GM03348 (cell line): ENCODE measurements at places on chromosomes 7 and 10.

DNA sequence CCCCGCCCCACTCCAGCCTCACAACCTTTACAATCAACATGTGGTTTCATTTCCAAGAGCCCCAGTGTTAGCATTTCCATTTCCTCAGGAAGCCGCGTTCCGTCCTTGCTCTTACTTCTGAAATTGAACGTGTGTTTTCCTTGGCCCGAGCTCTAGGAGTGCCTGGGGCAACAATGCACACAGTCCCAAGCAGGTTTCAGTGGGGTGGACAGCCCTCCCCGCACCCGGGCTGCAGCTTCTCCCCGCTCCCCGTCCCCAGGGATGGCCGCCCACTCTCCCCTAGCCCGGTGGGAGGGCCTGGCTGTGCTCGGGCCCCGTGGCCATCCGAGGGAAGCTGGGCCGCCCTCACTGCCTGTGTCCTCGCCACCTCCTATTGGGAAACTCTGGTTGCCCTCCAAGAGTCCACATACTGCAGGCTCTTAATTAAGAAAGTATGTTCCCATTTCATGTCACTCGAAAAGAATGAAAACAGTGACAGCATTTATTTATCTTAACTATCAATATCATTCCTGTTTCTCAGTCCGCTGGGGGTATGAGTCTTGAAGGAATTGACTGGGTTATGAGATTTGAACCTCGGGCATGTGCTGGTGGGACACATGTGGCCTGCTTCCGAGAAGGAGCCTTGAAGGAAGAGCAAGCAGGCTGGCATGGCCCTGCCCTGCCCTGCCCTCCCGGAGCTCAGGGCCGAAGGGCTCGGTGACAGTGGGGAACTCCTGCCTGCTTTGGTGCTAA is 163.8 kb downstream of the GRK5 start:
- DNase-seq, result peak; percentile 96

- DNase-seq, result no peak
These were observed 3.5 kb downstream of the RAMP3 start for GRCh38 chr7:45161138-45161537.

DNA sequence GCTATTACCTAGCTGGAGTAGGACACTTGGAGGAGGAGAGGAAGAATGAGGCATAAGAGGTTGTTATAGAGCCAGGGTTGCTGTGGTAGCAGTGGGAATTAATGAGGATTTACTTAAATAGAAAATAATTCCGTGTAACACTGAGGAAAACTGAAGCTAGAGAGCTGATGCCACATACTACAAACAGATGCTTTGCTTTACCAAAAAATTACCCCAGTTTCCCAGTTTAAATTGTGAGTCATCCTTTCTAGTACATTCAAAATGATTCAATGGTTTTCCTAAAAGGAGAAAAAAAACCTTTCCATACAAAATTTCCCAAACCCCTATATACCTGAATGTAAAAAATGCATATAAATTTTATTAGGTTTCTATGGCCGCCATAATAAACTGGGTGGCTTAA is 58.3 kb downstream of the ZNF518A start:
- DNase-seq, result no peak

GRCh38 chr10:121648493-121648892 is 50.2 kb upstream of the FGFR2 start:
- DNase-seq, result no peak

DNA sequence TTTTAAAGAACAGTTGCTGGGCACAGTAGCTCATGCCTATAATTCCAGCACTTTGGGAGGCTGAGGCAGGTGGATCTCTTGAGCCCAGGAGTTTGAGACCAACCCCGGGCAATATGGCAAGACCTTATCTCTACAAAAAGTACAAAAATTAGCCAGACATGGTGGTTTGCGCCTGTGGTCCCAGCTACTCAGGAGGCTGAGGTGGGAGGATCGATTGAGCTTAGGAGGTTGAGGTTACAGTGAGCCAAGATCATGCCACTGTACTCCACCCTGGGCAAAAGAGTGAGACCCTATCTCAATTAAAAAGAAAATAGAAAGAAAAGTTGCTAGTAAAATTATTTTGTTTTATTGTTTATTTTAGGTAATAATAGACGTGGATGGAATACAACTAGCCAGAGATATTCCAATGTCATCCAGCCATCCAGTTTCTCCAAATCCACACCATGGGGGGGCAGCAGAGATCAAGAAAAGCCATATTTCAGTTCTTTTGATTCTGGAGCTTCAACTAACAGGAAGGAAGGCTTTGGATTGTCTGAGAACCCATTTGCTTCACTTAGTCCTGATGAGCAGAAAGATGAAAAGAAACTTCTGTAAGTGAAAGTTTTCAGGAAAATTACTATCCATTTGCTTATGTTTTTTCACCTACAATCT is 3.0 kb downstream of the NUP42 start:
- peak; percentile 73 for DNase-seq

DNA sequence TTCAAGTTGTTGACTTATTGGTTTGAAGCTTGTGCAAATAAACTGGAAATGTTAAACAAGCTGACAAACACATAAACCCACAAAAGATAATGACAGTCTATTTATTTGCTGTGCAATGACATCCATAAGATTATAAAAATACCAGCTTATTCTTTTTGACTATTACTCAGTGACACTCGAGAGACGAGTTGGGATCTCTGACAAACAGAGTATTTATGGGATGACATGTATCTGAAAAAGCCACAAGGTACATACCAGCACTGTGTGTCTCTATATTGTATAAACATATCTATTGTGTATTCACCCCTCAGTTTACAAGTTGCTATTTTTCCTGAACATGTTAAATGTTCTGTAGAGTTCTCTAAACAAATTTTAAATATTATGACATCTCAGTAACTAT is 88.9 kb downstream of the CHRM2 start:
- DNase-seq, result no peak

DNA sequence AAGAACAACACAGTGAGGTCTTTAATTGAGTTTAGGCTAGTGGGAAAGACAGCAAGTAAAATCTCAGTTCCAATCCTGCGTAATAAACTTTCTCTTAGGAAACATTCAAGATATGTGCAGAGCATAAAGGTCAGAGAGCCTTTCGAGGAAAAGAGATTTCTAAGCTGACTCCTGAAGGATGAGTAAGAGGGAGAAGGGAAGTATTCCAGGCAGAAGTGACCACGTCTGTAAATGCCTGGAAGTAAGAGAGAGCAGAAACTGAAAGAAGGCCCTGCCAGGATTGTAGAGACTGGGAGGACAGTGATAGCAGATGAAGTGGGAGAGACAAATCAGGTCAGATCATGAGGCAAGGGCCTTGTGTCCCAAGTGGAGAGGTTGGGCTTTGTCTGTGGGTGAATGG is 41.8 kb downstream of the PNLIPRP3 start:
- no peak for DNase-seq

GRCh38 chr10:70492786-70493659 is 14.5 kb downstream of the PALD1 start:
- no peak for DNase-seq

DNA sequence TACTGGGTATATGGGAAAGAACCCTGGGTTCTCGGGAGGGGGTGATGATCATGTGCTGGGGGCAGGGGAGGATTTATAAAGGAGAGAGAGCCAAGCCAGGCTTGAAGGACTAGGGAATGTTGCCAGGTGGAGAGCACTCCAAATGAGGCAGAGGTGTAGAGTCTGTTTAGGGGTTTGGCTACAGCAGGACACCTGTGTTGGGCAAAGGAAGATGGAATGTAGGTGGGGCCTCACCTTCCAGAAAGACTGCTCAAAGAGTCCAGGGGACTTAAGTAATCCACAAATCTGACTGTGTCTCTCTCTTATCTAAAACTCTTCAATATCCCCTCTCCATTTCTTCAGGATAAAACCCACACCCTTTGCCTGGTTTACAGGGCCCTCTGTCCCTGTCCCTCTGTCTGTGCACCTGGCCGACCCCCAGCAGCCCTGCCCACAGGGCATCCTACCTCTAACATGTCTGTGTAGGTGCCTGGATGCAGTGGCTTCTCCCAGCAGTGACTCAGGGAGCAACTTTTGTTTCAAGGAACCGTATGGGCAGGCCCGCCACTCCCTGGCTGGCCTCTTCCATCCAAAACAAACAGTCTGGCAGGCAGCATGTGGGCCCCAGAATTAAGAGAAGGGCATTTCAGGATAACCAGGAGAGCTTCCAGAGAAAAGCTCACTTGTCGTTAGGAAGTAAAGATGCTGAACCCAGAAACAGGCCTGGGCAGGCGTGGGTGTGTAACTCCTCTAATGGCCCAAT is 10.6 kb upstream of the PLEKHA1 start:
- peak; percentile 26 for DNase-seq

- peak; percentile 76 for DNase-seq
These were observed 86.0 kb upstream of the DIP2C start for GRCh38 chr10:775245-776075.

DNA sequence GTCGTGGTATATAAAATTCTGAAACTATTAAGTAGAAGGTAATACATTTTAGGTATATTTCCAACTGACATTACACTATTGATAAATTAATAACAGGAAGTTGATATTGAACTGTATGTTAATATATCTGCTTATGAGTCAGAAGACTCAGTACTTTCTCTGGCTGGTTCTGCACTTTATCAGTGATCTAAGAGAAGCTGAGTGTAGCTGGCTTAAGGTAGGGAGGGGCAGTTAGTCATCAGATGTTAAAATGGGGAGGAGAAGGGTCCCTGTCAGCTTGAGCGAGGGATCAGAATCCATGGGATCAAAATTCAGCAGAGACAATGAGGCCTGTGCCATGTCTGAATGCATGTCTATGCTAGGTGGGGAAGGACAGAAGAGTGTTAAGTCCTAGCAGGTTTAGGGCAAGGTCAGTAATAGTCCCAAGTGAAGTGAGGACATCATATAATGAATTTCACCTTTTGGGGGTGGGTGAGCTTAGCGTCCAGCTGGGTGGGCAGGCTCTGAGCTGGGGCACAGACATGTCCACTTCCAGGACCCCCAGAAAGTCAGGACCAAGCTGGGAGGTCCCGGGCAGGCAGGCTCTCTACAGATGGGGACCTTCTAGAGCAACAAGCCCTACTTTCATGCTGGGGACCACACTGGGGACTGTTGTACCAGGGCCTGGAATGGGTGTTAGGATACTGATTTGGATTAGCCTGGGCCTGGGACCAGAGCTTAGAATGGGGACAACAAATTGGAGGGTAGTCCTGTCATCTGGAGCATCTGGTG is 82.9 kb downstream of the WDFY4 start:
- DNase-seq, result no peak

- DNase-seq, result peak; percentile 89
These were observed 69.4 kb upstream of the HECTD2 start for GRCh38 chr10:91340613-91341362.

GRCh38 chr10:1465418-1465911 is 271.9 kb downstream of the ADARB2 start:
- DNase-seq, result no peak

GRCh38 chr7:110119883-110120581 is 970.9 kb upstream of the LRRN3 start:
- DNase-seq, result no peak

DNA sequence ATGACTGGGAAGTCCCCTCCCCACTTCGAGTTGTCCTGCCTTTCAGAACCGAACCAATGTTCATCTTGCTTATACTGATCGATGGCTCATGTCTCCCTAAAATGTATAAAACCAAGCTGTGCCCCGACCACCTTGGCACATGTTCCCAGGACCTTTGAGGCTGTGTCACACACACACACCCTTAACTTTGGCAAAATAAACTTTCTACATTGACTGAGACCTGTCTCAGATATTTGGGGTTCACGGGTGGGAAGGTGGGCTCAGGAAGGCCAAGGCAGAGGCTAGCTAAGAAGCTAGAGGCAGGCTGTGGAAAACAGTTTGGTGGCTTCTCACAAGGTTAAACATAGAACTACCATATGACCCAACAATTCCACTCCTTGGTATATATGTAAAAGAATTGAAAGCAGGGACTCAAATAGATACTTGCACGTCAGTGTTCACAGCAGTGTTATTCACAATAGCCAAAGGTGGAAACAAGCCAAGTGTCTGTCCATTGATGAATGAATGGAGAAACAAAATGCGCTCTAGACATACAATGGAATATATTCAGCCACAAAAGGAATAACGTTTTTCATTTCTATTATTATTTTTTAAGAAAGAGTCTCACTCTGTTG is 15.4 kb downstream of the PRF1 start:
- DNase-seq, result no peak

GRCh38 chr7:22989643-22990587 is 24.0 kb downstream of the HYCC1 start:
- DNase-seq, result peak; percentile 11

GRCh38 chr10:114206902-114207301 is 27.7 kb downstream of the TDRD1 start:
- DNase-seq, result no peak

DNA sequence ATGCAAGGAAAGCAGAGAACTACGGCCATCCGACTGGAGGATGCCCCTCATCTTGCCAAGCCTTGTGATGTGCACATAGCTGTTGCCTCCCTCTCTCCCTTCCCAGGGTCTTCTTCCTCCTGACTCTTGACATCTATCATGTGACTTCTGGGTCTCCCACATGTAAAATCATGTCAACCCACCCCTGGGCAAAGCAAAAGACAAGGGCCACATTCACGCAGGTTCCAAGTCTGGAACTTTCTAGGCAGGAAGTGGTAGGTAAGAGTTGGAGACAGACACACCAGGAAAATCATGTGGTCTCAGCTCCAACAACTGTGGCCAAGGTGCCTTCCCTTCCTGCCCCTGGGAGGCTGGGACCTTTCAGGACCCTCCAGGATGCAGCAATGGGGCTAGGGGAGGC is 187.3 kb downstream of the CXCL12 start:
- no peak for DNase-seq

GRCh38 chr7:95545673-95546072 is 50.6 kb downstream of the PDK4 start:
- DNase-seq, result no peak

DNA sequence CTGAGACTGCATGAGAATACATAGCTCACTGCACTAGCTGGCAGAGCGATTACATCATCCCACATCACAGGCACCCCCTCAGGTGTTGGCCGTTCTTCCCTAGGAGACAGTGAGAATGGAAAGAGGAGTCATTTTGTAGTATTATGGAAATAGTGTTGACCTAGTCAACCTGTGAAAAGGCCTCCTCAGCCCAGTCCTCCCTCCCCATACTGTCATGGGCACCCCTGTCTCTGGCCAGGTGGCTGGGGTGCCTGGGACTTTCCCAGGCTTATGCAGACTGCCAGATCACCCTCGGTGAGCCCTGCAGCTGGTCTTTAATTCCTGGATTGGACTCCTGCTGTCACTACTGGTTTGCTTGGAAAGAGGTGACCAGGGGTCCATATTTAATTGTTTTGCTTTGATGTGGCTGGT is 4.0 kb downstream of the INPP5A start:
- no peak for DNase-seq

- DNase-seq, result peak; percentile 78
These were observed 24.6 kb upstream of the ASL start for GRCh38 chr7:66050990-66051448.

- peak; percentile 57 for DNase-seq
These were observed 45.0 kb downstream of the ZCCHC24 start for GRCh38 chr10:79400146-79401004.
